ENCODE measurements at places on chromosomes 16 and 17.
A peak's percentile ranks its signal among the peaks of the same experiment; 100 is the strongest.

DNA sequence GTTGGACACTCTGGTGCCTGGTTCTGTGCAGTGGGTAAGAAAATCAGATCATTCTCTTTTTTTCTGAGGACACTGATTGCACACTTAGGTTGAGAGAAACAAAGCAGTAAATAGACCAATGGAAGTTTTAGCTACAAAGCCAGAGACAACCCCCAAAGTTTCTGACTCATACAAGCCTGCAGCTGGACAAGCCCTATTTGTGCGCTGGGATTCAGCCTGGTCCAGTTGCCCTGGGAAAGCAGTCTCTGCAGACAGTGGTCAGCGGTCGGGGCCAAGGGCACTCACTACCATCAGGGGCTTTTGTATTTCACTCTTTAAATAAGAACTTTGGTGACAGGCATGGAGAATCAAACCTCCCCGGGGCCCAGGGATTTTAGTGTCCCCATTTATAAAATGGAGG, 6.0 kb upstream of the RHBDL3 start:
- no peak for DNase-seq

GRCh38 chr17:72120642-72121163, at the start of gene SOX9:
TSS of gene SOX9 (plus strand) at chr17:72121020. CDS start at chr17:72121392, 372 bp downstream.
- no peak for DNase-seq

- no peak for DNase-seq
Measured at GRCh38 chr17:74466111-74466827, at the start of gene CD300A. TSS of gene CD300A (plus strand) at chr17:74466634. CDS start at chr17:74466704, 70 bp downstream.

GRCh38 chr17:74736513-74737298, at the start of gene RAB37:
TSS of gene RAB37 (plus strand) at chr17:74737256. CDS start at chr17:74737273, 17 bp downstream.
- no peak for DNase-seq

DNA sequence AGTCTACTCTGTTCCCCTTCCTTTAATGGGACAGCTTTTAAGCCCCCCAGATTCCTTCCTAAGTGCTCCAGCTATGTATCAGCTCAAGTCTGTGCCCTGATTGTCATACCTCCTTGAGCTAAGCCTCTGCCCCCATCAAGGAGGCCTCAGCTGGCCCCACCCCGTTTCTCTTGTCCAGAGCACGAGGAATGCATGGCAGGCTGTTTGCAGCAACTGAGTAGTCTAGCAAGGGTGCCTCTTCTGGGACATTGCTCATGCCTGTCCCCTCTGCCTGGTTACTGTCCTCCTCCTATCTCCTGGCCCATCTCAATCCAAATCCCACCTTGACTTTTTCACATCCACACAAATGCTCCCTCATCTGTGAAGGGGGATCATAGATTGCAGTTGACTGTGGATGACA, 27.8 kb upstream of the TMEM220 start:
- no peak for DNase-seq

DNA sequence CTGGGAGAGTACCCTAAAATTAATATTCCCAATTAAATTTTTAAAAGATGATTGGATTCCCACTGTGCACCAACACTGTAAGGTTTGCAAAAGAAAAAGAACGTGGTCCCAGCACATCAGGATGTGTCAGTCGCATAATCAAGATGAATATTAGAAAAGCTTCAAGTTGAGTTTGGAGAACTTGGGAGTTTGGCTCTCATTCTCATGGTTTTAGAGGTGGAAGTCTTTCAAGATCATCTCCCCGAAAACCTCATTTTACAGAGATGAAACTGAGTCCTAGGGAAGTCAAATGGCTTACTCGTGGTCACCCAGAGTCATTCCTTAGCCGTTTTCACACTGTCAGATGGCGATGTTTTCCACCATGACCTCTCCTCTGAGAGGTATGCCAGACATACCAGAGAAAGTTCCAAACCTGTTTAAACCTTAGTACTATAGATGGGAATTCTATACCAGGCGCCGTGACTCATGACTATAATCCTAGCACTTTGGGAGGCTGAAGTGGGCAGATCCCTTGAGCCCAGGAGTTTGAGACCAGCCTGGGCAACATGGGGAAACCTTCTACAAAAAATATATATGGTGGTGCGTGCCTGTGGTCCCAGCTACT, 1.2 kb downstream of the SEC14L1 start:
- no peak for DNase-seq

GRCh38 chr17:71866095-71866494, 254.7 kb upstream of the SOX9 start:
- no peak for DNase-seq

- no peak for DNase-seq
Measured at GRCh38 chr16:50248845-50249244, 17.5 kb upstream of the ADCY7 start.

- DNase-seq = no peak
Measured at GRCh38 chr17:79395066-79395465, 215.8 kb downstream of the RBFOX3 start.

- DNase-seq = no peak
Measured at GRCh38 chr16:75379911-75380847, 53.1 kb downstream of the CFDP1 start.

DNA sequence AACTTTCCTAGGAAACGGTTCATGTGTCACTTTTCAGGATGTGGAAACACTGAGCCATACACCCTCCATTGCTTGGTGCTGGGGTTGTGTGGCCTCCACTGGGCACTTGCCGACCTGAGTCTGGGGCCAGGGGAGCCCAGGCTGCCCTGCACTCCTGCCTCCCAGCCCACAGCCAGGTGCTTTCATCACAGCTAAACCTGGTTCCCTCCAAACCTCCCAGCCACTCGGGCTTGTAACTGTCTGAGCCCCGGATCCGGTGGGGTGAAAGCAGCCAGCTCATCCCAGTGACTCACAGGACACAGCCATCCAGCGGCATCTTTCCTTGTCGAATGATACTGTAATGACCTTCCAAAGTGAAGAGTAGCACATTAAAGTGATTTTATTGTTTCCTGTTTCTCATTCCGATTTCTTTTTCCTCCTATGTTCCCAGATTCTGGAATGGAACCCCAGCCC, 19.8 kb downstream of the CARHSP1 start:
- DNase-seq = no peak

GRCh38 chr17:48816774-48817590, at the start of gene TTLL6:
TSS of gene TTLL6 (minus strand) at chr17:48817229. CDS start at chr17:48817072, 157 bp downstream.
- no peak for DNase-seq

- DNase-seq = no peak
Measured at GRCh38 chr17:43994272-43995149, 9.9 kb upstream of the NAGS start.

DNA sequence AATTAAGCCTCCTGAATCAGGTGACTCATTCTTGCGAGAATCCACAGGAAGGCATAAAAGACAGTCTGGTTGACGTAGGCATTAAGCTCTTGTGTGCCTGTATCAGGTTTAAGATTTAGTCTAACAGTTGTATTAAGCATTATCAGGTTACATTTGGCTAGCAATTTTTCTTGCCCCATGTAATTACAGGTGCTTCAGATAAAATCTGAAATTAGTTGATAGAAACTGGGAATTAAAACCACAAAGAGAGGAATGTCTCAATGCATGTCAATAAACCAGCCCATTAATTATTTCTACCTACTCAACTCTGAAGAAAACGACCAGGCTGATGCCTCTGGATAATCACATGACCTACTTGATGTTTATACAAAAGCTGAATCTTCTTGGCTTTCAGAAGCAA, 217.2 kb downstream of the CA10 start:
- no peak for DNase-seq

GRCh38 chr17:1260086-1260769, 10.0 kb upstream of the BHLHA9 start:
- DNase-seq = no peak

DNA sequence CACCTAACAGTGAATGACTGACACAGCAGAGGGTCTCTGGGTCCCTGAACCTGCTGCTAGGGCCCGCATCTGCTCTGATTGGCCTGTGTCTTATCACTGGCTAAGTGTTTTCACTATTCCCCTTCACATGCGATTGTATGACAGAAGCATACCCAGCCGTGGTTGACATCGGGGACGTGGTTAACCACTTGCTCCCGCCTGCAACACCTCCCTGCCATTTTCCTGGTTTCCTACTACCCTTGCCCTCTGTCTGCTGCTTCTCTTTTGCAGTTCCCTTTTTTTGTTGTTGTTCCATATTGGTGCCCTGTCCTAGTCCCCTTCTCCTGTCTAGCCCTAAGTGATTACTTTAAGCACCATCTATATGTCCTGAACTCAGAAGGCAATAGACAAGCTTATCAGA, 177.0 kb downstream of the RGS9 start:
- no peak for DNase-seq

GRCh38 chr17:38900978-38901656, 24.3 kb upstream of the LASP1NB start:
- no peak for DNase-seq

GRCh38 chr16:30893417-30893743, 497 bp downstream of the BCL7C start:
- DNase-seq = no peak

DNA sequence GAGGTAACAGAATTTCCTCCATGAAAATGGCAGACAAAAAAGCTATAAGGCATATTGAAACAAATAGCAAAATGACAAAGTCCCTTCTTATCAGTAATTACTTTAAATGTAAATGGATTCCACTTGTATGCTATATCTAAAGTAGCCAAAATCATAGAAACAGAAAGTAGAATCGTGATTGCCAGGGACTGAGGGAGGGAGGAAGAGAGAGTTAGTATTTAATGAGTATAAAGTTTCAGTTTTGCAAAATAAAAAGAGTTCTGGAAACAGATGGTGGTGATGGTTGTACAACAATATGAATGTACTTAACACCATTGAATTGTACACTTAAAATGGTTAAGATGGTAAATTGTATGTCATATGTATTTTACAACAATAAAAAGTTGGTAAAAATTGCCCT, 407.4 kb downstream of the CA10 start:
- no peak for DNase-seq

- no peak for DNase-seq
Measured at GRCh38 chr17:61117983-61118382, 281.7 kb upstream of the TBX2 start.

GRCh38 chr17:81651692-81652091, 4.7 kb downstream of the PDE6G start:
- DNase-seq = no peak

DNA sequence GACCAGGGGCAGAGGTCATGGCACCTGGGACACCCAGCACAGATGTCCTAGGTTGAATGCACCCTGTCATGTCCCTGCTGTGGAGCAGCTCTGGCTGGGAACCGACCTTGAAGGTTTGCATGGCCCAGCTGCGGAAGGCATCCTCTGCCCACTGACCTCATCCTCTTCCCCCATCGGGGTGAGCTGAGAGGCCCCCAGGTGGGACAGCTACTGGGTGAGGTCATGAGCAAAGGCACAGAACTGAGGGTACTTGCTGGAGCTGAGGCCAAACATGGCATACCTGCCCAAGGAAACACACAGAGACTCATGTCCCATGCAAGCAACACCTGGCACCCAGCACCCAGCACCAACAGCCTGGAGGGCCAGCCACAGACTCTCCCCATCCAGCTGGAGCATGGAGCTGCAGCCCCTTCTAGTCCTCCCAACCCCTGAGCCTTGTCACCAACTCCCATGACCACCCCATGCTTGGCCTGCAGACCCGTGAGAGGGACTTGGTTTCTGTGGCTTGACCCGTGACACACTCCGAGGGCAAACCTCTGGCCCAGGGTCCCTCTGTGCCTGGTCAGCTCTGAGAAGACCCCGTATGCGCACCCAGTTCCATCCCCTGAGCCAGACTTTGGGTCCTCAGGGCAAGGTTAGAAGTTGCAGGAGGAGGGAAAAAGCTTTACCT, 33.1 kb downstream of the LGALS9 start:
- no peak for DNase-seq

- no peak for DNase-seq
Measured at GRCh38 chr17:68693896-68694295, 92.7 kb upstream of the FAM20A start.

- DNase-seq = no peak
Measured at GRCh38 chr17:17104036-17104435, 61.8 kb downstream of the MPRIP start.

- no peak for DNase-seq
Measured at GRCh38 chr16:17311333-17312093, 159.2 kb downstream of the XYLT1 start.

- DNase-seq = no peak
Measured at GRCh38 chr16:68704232-68704867, 32.7 kb upstream of the CDH1 start.

DNA sequence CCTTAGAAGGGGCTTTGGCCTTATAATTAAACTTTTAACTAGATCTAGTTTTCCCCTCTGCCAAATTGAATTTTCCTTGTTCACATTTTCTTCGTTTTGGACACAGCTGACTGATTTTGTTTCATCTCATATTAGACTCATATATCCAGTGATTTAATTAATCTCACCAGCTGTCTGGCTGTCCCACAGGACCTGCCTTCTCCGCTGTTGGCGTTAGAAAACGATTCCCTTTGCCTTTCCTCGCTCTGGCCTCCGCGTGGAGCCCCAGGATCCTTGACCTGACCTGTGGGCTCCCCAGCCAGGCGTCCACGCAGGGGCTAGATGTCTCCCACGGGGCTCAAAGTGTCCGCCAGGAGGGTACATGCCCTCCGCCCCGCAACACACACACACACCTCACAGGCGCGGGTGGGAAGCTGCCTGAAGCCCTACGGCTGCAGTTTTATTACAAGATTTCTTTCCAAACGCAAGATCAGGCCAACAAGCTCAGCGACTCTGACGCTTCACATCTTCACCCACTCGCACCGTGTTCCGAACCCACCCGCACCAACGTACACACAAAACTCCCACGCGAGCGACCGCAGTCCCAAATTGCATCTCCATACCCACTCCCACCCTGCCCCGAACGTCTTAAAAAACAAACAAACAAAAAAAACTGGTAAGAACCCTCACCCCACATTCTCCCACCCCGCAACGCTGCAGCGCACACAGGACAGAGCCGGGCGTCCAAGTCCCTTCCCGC, 1.1 kb downstream of the RPRML start:
- no peak for DNase-seq

GRCh38 chr16:24568392-24568791, 29.0 kb downstream of the RBBP6 start:
- peak; percentile 16 for DNase-seq

GRCh38 chr17:65886315-65887245, 305.4 kb downstream of the CEP112 start:
- peak; percentile 10 for DNase-seq

GRCh38 chr17:70217571-70217970, 48.2 kb downstream of the KCNJ2 start:
- DNase-seq = no peak

- DNase-seq = no peak
Measured at GRCh38 chr17:42097691-42098631, at the start of gene ZNF385C. TSS of gene ZNF385C (minus strand) at chr17:42098473. CDS start at chr17:42063056, 35,417 bp downstream.

DNA sequence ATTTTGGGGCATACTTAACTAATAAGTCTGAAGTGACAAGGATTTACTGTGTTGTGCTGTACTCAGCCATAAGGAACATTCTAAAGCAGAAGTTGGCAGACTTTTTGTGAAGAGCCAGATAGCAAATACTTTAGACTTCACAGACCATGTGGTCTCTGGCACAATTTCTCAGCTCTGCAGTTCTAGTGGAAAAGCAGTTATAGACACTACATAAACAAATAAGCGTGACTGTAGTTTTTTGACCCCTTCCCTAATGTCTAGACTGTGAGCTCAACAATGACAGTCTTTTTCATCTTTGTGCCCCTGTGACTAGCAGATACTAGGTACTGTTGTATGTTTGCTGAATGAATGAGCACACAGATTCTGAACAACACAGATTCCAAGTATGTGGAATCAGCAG, 4.9 kb downstream of the RPAIN start:
- DNase-seq = no peak
